ENCODE measurements at places on chromosomes 1 and 21. TPM values are rescaled to one million over a fixed set of nuclear protein-coding genes. Genes with fewer than 3 reads are reported as not detected.

- no peak for DNase-seq
Observed at GRCh38 chr1:201781437-201781836, 47.5 kb upstream of the IPO9 start.

DNA sequence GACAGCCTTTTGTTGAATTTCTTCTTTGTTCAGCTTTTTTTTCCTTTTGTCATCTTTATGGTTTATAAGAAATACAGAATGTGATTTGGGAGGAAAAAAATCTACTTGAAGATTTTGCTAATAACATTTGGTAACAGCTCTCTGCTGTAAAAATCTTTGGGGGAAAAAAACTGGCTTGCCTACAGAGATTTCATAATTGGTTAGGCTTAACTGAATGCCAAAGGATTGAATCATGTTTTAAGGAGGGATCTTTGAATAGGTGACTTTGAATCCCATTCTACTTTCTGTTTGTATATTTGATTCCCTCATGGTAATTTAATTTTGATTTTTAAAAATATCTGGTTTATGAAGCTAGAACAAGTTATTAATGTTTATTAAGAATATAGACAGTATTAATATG, 3.2 kb downstream of the BTF3L4 start:
- peak; percentile 35 for DNase-seq

- DNase-seq = peak; percentile 99
Observed at GRCh38 chr1:183234660-183235476, 48.8 kb downstream of the LAMC2 start.

- DNase-seq = no peak
Observed at GRCh38 chr1:82044111-82044510, 243.4 kb downstream of the ADGRL2 start.

- no peak for DNase-seq
Observed at GRCh38 chr1:110785055-110785454, 87.9 kb upstream of the CD53 start.

- DNase-seq = no peak
Observed at GRCh38 chr1:65881067-65881594, 88.4 kb downstream of the PDE4B start.

GRCh38 chr1:7856345-7856744, 3.5 kb upstream of the UTS2 start:
- DNase-seq = no peak

- no peak for DNase-seq
Observed at GRCh38 chr1:34426325-34426896, 249.7 kb downstream of the C1orf94 start.

DNA sequence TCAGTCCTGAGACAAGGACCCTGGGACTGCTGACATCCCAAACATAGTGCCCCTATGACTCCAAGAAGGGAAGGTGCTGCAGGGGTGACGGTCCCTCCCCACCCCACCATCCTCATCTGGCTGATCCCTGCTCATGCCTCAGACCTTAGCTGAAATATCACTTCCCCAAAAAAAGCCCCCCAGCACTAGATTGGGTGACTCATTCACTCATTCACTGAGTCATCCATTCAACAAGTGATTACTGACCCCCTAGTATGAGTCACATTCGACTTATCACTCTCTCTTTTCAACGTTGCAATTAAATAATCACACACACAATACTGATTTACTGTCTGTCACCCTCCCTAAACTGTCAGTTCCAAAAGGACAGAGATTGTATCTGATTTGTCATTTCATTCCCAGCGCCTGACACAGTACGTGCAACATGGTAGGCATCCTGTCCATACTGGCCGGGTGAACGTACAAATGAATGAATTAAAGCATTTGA, 48.6 kb downstream of the HIVEP3 start:
- DNase-seq = peak; percentile 78

DNA sequence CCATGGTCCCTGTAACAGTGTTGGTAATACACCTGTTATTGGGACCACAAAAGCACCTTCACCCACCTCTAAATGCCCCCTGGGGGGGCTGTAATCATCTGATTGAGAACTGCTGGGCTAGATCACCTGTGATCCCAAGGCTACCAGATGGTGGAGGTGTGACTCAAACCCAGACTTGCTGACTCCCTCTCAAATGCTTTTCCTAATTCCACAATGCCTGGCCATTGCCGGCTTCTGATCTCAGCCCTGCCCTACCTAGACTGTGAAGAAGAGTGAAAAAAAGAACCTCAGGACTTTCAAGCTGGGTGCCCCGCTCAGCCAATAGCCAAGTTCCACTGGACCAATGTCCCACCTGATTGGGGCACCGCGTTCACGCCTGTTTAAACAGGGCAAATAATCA, 9.6 kb downstream of the TMEM9 start:
- no peak for DNase-seq

- no peak for DNase-seq
Observed at GRCh38 chr1:111847466-111847865, 91.8 kb downstream of the DDX20 start.

DNA sequence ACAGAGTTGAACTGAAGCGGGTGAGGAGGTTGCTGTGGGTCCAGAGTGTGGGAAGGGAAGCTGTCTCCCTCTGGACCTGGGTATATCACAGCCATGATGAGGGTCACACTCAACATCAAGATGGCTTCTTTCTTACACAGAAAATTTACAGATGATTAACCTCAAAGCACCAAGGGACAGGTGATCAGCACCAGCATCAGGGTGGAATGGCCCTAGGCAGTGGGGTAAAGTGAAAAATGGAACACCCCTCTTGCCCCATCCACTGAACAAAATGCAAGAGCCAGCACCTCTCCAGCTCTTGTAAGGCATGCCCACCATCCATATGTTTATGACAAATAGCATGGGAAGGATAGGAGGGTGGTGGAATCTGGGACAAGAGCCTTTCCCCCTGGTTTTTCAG, 40.3 kb downstream of the HSD3B1 start:
- no peak for DNase-seq

DNA sequence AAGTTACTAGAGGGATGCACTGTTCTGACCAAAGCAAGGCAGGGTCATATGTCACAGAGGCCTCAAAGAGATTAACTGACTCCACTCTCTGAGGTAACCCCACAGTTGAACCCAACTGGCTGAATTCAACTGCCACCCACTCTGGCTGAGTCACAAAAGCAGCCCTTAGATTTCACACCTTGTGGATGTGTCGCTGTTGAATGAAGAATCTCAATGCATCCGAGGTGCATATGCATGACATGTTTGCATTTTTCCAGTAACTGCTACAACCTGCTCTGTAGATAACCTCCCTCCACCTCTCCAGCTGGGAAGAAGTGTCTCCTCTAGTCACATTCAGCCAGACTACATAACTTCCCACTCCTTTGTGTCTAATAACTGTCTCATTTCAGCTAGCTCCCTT, 27.9 kb upstream of the KIF21B start:
- no peak for DNase-seq

- no peak for DNase-seq
Observed at GRCh38 chr1:180532854-180533253, 25.9 kb upstream of the OVAAL start.

DNA sequence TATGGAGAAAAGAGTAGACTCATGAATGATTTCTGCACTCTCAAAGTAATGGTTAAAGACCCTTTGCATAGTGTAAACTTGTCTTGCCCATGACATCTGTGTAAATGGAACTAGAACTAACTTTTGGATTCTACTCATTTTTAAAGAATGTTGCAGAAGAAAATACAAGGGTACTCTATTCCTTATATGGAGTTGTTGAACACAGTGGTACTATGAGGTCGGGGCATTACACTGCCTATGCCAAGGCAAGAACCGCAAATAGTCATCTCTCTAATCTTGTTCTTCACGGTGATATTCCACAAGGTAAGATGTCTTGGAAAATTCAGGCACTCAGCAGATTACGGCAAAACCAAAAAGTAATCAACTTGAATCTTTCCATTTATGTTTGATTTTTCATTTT, 19.8 kb downstream of the CCT8 start:
- no peak for DNase-seq

- no peak for DNase-seq
Observed at GRCh38 chr1:23614032-23614660, 54.8 kb upstream of the ID3 start.

DNA sequence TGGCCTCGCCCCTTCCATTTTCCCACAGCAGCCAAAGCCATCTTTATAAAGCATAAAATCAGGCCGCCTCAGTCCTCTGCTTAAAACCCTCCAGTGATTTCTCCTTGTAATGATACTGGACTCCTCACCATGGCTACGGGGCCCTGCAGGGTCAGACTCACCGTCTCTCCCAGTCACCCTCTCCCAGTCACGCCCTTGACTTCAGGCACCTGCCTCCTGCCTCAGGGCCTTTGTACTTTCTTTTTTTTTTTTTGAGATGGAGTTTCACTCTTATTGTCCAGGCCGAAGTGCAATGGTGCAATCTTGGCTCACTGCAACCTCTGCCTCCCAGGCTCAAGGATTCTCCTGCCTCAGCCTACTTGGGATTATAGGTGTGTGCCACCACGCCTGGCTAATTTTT, 47.8 kb downstream of the PIK3CD start:
- DNase-seq = peak; percentile 63

DNA sequence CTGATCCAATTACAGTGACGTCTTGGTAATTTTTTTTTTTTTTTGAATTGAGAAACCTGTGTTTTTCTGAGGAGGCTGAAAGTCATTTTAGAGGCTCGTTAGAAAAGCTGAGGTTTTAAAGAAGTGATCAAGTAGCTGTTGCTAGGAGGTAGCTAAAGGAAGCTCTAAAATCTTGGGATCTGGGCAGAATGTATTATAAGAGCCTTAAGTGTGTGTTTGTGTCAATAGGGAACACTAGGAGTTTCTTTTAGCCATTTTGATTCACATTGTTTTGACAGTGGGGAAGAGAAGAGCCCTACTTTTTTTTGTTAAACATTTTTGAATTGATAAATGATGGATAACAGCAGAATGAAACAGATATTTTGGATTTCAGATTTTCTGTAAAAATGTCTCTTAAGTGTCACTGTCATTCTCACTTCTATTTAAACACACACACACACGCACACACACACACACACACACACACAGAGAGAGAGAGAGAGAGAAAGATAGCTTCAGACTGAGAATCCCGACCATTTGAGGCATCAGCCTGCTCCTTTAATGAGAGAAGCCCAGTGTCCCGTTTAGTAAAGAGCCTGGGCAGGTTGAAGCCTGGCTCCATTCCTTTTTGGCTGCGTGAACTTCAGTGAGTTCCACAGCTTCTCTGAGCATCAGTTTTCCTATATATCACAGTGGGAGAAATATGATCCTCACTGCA, 79.1 kb upstream of the GPR88 start:
- DNase-seq = no peak

RNU1-4 gene
- not detected for polyA plus RNA-seq

S100A14 gene
- polyA plus RNA-seq = 1,954 TPM

RHEX gene
- polyA plus RNA-seq = not detected

PALMD gene
- 1.7 TPM for polyA plus RNA-seq

ALX3 gene
- polyA plus RNA-seq = not detected

KIAA0040 gene
- 87.6 TPM for polyA plus RNA-seq

RHCE gene
- 0.32 TPM for polyA plus RNA-seq

HHAT gene
- 1.8 TPM for polyA plus RNA-seq

Measured in mammary epithelial cell (primary cell).